ENCODE measurements at places on chromosomes 4 and X.
A peak's percentile ranks its signal among the peaks of the same experiment; 100 is the strongest.

GRCh38 chrX:116749943-116750342 is 287.2 kb upstream of the CT83 start:
- no peak for DNase-seq

- no peak for DNase-seq
Measured at GRCh38 chr4:61520681-61521160, 320.6 kb downstream of the ADGRL3 start.

DNA sequence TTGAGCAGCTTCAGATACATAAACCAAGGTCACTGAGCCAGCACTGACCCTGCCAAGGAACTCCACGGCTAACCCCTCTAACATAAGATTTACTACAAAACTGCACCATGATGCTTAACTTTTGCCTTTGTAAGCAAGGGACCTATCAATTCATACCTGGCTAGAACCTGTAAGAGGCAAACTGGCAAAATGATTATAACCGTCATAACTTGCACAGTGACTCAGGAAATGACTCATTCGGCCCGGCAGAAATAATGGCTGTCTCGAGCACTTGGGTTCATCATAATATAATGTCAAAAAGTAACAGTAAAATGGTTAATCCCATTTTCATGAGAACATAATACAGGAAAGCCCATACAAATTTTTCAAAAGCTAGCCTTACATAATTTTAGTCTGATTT is 17.2 kb downstream of the RASGEF1B start:
- DNase-seq = no peak

- DNase-seq = no peak
Measured at GRCh38 chr4:121562811-121563210, 134.0 kb downstream of the ANXA5 start.

DNA sequence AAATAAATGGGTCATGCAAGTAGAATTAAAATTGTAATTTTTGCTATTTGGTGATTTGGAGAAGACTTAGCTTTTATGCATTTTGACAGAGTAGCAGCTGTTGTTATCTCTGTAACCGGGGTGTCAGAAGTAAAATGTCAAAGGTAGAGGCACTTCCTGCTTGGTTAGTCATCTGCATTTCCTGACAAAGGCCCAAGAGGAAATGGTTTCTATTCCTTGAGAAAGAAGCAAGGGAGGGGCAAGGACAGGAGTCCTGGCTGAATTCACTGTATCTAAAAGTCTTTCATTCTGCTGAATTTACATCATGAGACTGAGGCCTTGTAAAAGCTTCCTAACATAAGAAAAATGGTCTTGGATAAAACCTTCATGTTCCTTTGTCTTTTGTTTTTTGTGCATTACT is 550.9 kb upstream of the BOD1L1 start:
- no peak for DNase-seq

DNA sequence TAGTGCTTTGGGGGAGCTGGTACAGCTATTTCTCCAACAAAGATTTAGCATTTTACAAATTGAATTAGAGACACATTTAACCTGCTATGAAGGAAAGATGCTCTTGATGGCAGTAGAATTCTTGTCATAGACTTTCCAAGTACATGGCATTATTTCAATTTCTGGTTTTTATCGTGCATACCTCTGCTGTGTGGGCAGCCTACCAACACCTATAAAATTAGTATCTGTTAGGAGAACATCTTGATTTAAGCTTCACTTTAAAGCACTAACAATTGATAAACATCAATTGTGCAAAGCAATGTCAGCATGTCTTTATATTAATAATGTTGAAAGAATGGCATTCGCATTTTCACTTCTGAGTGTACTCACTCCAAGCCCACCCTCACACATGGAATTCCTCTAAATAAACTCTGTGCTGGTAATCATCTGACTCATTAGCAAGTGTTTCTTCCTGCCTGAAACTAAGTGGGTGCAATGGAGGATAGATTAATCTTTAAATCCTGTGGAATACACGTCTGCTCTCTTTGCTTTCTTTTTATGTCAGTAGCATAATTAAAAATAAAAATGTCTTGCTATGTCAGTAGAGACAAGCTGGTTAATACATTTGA is 279.8 kb upstream of the MAGEB18 start:
- no peak for DNase-seq

- DNase-seq = no peak
Measured at GRCh38 chrX:24110069-24110468, 39.5 kb upstream of the ZFX start.

- DNase-seq = no peak
Measured at GRCh38 chr4:88413801-88414200, 35.1 kb downstream of the HERC6 start.

- no peak for DNase-seq
Measured at GRCh38 chr4:139955600-139955999, 198.4 kb downstream of the MAML3 start.

- DNase-seq = peak; percentile 36
Measured at GRCh38 chrX:97639526-97639925, 755.8 kb downstream of the RPA4 start.

DNA sequence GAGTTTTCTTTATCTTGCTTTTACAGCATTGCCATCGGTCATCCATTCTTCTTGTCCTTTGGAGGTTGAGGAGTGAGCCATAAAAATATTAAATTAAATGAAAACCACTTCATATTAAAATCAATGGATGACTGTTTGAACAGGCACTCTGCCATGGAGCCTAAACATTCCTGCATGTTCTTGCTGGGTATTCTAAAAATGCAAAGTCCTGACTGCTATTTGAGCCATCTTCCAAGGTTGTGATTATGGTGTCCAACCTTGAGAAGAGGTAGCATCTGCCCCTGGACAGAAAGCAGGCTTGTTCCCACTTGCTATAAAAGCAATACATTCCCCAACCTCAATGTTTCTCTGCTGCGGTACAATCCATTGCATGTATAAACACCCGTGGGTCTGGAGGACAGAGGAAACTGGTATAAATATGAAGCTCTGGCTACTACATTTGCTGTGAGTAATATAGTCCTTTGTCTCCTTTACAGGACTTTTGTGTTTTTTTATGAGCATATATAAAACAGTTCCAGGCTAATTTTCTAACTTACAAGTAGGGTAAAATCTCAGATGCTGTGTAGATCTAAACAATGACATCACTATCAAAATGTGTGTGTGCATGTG is 70.9 kb upstream of the FAT4 start:
- no peak for DNase-seq

DNA sequence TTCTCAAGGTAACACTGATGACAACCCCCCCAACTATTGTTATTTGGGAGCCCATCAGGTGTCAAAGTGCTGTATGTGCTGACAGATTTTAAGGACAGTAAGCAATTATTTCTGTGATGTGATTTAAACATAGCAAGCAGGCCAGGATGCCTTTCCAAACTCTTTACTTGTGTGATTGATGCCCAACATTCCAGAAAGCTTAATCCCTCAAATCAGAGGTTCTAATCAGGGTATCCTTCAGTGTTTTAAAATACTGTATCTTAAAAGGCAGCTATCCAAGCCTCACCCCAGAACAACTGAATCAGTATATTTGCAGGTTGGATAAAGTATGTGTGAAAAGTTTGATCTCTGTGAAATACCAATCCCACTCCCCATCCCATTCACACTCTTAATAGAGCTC is 119.7 kb downstream of the GASK1B start:
- no peak for DNase-seq

DNA sequence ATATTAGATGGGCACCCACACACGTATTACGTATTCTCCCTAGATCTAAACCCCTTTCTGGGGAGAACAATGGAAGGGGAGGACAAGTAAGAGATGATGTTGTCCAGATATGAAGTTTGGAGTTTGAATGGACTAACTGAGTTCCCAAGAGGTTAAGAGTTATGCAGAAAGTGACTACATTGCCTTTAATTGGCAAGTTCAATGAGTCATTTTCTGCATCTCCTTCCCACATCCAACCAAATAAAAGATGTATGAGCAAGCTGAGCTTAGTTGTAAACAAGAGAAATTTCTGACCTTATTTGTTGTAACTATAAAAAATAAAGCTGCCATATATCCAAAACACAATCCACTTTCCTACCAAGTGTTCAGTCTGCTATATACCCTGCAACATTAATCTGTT is 50.5 kb downstream of the TIGD2 start:
- DNase-seq = no peak

DNA sequence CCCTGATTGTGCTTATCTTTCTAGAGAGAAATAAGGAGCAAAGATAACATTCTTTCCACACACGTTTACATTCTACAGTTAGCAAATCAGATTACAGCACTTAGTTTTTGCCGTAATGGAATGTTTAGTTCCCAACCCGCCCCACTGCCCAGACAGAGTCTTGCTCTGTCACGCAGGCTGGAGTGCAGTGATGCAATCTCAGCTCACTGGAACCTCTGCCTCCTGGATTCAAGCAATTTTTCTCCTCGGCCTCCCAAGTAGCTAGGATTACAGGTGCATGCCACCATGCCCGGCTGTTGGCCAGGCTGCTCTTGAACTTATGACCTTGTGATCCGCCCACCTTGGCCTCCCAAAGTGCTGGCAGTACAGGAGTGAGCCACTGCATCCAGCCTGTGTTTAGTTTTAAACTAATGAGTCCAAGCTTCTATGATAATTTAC is 8.4 kb upstream of the PRPS1 start:
- no peak for DNase-seq

GRCh38 chr4:80036306-80036705 is 36.7 kb downstream of the ANTXR2 start:
- no peak for DNase-seq

DNA sequence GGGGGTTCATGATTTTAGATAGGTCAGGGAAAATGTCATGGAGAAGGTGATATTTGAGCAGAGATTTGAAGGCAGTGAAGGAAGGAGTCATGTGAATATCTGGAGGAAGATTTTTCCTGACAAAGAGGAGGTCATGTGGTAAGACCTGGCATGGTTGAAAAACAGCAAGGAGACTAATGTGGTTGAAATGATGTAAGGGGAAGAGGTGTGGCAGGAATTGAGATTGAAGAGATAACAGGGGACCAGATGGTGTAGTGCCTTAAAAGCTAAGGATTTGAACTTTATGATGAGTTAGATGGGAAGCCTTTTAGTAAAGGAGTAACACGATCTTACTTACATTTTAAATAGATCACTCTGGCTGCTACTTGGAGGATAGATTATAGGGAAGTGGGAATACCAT is 210.9 kb downstream of the RTL9 start:
- DNase-seq = no peak

DNA sequence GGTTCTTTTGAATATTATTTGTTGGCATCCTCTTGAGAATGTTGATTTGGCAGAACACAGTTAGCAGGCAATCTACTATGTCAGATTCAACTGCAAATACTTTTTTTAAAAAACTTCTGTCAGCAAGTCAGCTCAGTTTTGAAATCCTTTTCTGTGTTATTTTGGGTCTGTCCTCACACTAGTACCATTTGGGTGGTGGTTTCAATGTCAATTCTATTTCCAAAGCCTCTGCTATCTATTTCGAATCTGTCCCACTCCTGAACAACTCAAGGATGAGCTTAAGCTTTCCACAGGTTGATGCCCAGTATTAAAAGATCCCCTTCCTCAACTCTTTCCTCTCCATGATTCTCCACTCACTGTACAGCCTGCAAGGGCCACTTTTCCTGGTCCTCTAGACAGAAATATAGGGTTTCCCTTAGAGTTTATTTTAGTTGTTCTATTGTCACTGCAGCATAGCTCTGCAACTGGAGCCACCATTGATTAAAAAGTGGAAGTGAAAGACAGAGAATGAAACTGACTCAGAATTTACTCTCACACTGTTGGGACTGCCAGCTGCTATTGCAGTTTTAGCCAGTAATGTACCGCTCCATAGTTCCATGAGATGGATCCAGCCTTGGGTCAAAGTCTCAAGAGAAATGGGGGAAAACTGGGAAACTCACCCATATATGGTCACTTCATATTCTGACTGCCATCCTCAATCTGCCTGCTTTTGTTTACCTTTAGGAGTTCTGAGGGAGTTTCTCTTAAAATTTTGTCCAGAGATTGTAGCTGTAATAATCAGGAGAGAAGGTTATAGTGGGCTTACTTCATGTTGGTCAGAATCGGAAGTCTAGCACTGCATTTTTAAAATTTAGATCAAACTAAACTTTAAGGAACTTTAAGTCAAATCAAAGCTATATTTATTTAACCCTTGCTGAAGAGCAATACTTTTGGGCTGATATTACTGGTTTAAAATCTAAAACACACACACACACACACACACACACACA is 14.6 kb downstream of the HDX start:
- no peak for DNase-seq

DNA sequence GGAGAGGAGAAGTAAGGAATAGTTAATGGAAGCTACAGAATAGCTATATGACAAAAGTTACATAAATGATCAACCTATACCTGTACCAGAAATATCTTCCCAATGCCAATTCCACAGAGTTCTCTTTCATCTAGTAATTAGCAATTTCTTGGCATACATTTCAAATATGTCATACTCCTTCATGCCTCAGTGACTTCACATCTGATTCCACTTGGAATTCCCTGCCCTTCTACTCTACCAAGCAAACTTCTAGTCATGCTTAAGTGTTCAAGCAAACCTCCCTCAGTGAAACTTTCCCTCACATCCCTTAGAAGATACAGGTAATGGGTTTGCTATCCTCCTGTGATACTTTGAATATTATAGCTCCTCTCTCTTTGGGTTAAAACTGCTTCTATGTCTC is 127.1 kb downstream of the KLHL13 start:
- DNase-seq = no peak

DNA sequence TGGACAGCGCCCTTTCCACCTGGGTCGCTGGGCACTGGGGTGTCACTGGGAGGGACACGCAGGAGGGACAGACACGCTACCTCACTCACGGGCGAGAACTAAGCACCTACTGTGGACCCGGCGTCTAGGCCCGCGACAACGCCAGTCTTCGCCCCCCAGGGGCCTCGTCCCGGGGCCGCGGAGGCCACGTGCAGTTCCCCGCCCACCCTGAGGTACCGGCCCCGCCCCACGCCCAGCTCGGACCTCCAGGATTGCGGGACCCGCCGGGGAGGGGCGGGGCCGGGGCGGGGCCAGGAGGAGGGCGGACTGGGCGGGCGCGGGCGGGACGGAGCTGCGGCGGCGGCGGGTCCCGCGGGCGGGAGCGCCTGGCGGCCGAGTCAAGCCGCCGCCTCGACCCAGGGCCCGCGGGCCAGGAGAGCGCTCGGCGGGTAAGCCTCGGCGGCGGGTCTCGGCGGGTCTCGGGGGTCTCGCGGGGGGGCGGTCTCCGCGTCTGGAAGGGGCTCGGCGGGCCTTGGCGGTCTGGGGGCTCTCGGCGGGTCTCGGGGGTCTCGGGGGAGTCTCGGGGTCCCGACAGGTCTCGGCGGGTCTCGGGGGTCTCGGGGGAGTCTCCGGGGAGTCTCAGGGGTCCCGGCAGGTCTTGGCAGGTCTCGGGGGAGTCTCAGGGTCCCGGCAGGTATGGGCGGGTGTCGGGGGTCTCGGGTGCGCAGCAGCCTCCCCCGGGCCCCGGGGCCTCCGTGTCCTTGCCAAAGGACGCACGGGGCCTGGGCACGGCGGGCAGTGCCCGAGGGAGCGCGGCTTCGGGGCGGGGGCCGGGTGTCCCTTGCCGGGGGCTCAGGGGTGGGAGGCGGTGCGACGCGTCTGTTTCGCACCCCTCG is at the start of gene SH3BP2:
Gene SH3BP2 (plus strand): TSS at position 375 of the 875 bp plus-strand sequence. CDS start 27,533 bp downstream, outside the sequence.
- peak; percentile 58 for DNase-seq

DNA sequence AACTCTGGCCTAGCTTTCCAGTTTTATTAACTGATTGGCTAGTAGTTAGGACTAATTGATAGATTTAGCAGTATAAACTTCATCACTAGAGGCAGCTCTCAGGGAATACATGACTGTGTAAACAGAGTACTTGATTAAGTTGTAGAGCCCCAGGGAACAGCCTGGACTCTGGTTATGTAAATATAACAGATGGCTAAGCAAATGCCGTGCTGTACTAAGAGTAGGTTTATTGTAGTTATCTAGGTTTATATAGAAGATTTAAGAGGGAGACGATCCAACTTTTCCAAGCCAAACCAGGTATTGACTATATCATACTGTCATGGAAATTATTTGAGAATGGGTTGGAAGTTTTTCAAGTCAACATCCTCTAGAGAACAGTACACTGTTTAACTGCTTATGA is 463.4 kb upstream of the GRID2 start:
- no peak for DNase-seq
